ENCODE measurements at places on chromosomes 4 and X.
A peak's percentile ranks its signal among the peaks of the same experiment; 100 is the strongest.

GRCh38 chrX:151552743-151553142 lies 10.7 kb upstream of the PASD1 start:
- no peaks in the 10 kb centered on the region for H3K36me3 ChIP-seq
- no peak overlapping the region for H3K27ac ChIP-seq
- no peak overlapping the region for H3K4me3 ChIP-seq
- peaks cover 4% of the 10 kb centered on the region for H3K27me3 ChIP-seq

DNA sequence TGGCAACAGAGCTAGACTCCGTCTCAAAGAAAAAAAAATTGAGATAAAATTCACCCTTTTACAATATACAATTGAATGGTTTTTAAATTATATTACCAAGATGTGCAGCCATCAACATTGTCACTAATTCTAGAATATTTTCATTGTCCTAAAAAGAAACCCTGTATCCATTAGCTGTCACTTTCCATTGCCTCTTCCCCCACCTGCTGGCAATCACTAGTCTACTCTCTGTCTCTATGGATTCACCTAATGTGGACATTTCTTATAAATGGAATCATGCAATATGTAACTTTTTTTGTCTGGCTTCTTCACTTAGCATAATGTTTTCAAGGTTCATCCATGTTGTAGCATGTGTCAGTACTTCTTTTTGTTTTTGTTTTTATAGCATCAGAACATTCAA lies 20.8 kb downstream of the ABHD18 start:
- H3K4me3 ChIP-seq: no peak overlapping the region
- no peak overlapping the region for H3K27ac ChIP-seq
- peaks cover 21% of the 10 kb centered on the region for H3K36me3 ChIP-seq
- H3K4me1 ChIP-seq: no peaks in the 10 kb centered on the region
- no peaks in the 10 kb centered on the region for H3K27me3 ChIP-seq
- no peak for DNase-seq

DNA sequence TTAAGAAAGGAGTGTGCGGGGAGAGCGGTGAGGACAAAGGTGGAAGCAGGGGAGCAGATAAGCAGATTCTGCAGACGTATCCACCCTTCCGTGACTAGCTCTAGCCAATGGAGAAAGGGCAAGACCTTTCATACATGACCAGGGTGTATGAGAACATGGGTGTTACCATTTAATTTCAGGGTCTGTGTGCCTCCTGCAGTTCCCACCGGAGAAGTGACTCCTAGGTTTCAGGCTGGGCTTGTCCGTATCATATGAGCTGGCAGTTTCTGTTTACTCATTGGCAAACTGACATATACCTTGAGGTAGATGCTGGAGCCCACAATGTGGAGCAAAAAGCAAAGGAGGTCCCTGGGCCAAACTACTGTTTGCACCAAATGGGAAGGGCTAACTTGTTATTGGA lies 6.8 kb downstream of the RBM47 start:
- H3K4me3 ChIP-seq: no peak overlapping the region
- H3K27me3 ChIP-seq: peaks cover 10% of the 10 kb centered on the region
- peaks cover 46% of the 10 kb centered on the region for H3K4me1 ChIP-seq
- peaks cover 4% of the 10 kb centered on the region for H3K36me3 ChIP-seq
- no peak for DNase-seq

- H3K4me3 ChIP-seq: no peak overlapping the region
- peaks cover 7% of the 10 kb centered on the region for H3K36me3 ChIP-seq
- H3K27me3 ChIP-seq: no peaks in the 10 kb centered on the region
- H3K4me1 ChIP-seq: no peaks in the 10 kb centered on the region
- no peak overlapping the region for H3K27ac ChIP-seq
Observed at GRCh38 chr4:38752372-38752940, 30.3 kb downstream of the TLR10 start.

DNA sequence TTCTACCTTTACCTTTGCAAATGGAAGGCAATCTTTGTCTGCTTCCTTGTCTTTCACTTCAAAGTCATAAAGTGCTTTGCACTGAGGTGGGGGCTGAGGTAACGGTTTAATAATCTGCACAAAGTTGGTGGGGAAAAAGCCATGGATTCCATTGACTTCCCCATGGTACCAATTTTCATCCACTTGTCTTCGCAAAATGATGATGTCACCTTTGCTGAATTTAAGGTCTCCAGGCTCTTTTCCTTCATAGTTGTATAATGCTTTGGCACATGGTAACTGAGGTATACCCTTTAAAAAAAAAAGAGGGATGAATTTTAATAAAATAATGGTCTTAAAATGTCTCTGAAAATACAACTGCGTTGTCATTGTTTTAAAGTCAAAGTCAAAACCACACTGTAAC lies 114.4 kb downstream of the SH3RF1 start:
- no peaks in the 10 kb centered on the region for H3K36me3 ChIP-seq
- no peaks in the 10 kb centered on the region for H3K4me1 ChIP-seq
- no peak for DNase-seq
- H3K27ac ChIP-seq: no peak overlapping the region
- peaks cover 2% of the 10 kb centered on the region for H3K27me3 ChIP-seq
- H3K4me3 ChIP-seq: no peak overlapping the region

DNA sequence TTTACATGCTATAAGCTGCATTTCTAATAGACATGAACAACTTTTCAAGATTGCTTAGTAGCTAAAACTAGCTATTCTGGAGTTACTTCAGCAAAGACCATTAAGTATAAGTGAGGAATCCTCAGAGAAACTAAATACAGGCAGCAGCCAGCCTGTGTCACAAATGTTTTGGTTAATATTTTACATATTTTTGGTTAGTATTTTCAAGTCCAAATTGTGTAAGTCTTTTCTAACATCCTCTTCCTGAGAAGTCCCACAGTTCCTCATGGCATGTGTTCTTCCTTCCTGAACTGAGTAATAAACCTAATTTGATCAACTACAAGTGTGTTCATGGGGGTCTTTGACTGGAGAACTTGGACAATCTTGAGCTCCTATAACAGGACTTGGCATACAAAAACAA lies 42.4 kb upstream of the MCF2 start:
- H3K27ac ChIP-seq: no peak overlapping the region
- H3K4me3 ChIP-seq: no peak overlapping the region
- no peak for DNase-seq
- H3K27me3 ChIP-seq: no peaks in the 10 kb centered on the region

- no peak overlapping the region for H3K4me3 ChIP-seq
- peaks cover 2% of the 10 kb centered on the region for H3K27me3 ChIP-seq
- peak overlapping the region; percentile 57 for H3K27ac ChIP-seq
- H3K36me3 ChIP-seq: peaks cover 1% of the 10 kb centered on the region
Observed at GRCh38 chr4:3385711-3386420, 55.9 kb upstream of the HGFAC start.

DNA sequence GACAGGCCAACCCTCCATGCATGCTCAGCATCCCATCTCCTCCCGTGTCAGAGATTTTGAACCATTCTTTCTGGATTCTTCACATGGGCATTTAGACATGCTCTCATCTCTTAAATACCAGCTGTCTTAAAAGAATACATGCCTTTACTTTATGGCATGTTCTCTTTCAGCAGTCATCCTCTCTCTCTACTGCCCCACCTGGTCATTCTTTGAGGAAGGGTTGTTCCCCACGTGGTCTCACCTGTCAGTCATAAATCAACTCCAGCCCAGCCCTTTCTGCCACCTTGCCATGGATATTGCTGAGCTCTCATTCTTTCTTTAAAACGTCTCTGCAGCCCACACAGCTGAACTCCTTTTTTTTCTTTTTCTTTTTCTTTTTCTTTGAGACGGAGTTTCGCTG lies 111.3 kb downstream of the ARHGAP10 start:
- peaks cover 5% of the 10 kb centered on the region for H3K27me3 ChIP-seq
- no peak overlapping the region for H3K27ac ChIP-seq
- no peak overlapping the region for H3K4me3 ChIP-seq
- peaks cover 5% of the 10 kb centered on the region for H3K36me3 ChIP-seq
- DNase-seq: no peak
- no peaks in the 10 kb centered on the region for H3K4me1 ChIP-seq

DNA sequence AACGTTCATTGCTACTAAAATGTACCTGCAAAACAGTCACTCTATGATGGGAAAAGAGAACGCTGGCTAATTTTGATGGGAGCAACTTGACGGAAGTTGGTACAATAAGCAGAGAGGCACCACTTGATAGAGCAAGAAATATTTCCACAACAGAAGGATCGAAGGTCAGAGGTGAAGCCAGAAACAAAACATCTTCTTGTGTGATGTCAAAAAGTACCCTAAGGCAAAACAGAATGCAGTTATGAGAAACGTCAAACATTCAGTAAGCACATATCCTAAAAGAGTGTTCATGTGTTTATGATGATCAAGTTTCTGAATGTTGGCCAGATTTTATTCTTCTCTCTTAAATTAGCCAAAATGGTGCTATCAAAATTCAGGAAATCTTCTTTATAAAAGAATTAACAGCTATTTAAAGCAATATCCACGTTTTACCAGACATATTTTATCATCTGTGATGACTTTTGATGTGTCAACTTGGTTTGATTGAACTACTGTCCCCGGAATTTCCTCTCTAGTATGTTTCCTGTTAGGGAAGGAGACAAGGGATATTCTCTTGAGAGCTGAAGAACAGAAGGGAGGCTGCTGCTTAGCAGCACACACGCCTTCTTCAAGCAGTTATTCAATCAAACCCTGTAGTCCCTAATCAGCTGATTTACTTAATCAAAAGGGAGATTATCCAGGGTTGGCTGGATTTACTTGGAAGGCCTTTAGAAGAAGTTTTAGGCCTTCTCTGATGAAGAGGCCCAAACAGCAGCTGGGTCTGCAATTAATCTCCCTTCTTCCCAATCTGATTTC lies 15.7 kb downstream of the AASDH start:
- no peak for DNase-seq
- no peak overlapping the region for H3K27ac ChIP-seq
- peaks cover 25% of the 10 kb centered on the region for H3K36me3 ChIP-seq
- H3K4me1 ChIP-seq: no peaks in the 10 kb centered on the region

- H3K27me3 ChIP-seq: peaks cover 45% of the 10 kb centered on the region
- DNase-seq: no peak
- no peak overlapping the region for H3K4me3 ChIP-seq
- H3K27ac ChIP-seq: no peak overlapping the region
- H3K36me3 ChIP-seq: no peaks in the 10 kb centered on the region
Observed at GRCh38 chrX:153644356-153645125, 2.5 kb upstream of the DUSP9 start.

DNA sequence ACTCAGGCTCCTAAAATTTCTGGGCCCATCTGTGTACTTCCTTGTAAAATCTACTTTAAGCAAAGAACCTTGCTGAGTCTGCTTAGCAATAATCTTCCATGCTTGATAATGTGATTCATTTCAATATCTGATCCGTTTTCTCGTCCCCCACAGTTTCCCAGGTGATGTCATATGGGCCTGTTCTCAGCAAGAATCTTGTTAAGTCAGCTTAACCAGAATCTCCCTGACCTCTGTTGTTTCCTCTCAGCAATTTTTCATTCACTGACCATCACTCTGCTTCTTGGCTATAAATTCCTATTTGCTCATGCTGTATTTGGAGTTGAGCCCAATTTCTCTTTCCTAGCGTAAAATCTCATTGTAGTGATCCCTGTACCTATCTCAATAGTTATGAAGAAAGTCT lies 13.9 kb downstream of the CSN2 start:
- no peak overlapping the region for H3K27ac ChIP-seq
- H3K4me3 ChIP-seq: no peak overlapping the region
- no peak for DNase-seq

GRCh38 chrX:54483946-54484345 lies 12.1 kb downstream of the FGD1 start:
- DNase-seq: no peak
- no peaks in the 10 kb centered on the region for H3K4me1 ChIP-seq
- H3K27ac ChIP-seq: no peak overlapping the region
- no peaks in the 10 kb centered on the region for H3K27me3 ChIP-seq
- no peaks in the 10 kb centered on the region for H3K36me3 ChIP-seq

GRCh38 chrX:3715921-3716320 lies 2.5 kb upstream of the PRKX start:
- no peak for DNase-seq
- H3K36me3 ChIP-seq: peaks cover 8% of the 10 kb centered on the region
- no peak overlapping the region for H3K4me3 ChIP-seq

DNA sequence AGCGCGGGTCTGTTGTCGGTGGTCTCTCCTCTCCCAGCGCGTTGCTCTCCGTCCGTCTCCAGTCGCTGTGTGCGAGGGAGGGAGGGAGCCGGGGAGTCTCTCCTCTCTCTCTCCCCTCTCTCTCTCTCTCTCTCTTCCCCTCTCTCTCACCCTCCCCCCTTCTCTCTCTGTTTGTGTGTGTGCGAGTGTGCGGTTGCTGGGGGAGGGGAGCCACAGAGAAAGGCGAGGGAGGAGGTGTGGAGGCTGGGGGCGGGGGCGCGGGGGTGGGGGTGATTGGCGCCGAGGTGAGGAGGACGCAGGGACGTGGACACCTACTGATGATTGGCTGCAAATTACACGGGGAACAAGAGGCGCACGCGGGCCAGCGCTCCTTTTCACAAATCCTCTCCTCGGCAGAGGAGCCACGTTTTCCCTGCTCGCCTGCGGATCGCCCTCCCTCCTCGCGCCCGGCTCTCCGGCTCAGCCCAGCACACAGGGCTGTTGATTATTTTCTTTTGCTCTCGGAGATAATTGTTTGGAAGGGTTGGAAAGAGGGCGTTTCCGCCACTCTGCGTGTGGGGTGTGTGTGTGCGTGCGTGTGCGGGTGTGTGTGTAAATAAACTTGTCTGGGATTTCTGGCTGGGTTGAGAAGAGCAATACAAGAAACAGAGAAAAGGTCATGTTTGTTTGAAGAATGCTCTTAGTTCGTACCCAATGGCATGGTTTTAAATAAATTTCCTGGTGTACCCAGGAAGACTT lies at the start of gene CXXC4:
Gene CXXC4, minus strand, starts transcription at position 73 of the 738 bp plus-strand sequence. CDS start 3,092 bp downstream, outside the sequence.
- no peak within 1 kb of the TSS for H3K27ac ChIP-seq
- no peaks in the 10 kb centered on the region for H3K36me3 ChIP-seq
- H3K27me3 ChIP-seq: peaks cover 61% of the 10 kb centered on the region
- H3K4me3 ChIP-seq: no peak within 1 kb of the TSS
- peaks cover 16% of the 10 kb centered on the region for H3K4me1 ChIP-seq

DNA sequence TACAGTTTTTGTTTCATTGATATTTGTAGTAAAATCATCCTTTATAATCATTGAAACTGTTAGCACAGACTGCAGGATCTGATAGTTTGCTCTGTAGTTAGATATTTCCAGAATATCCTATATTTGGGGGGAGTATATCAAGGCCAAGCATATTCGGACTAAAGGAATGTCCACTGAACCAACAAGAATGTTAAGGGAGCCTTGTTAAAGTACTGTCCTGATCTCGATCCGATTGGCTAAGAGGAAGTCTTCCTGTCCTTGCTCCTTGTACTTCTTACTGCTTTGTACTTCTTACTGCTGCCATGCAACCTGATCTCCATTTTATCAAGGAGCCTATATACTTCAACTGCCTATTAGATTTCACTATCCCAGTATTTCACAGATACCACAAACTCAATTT lies 449.3 kb downstream of the RPA4 start:
- no peak for DNase-seq
- no peaks in the 10 kb centered on the region for H3K36me3 ChIP-seq
- H3K27ac ChIP-seq: no peak overlapping the region
- H3K27me3 ChIP-seq: no peaks in the 10 kb centered on the region
- no peaks in the 10 kb centered on the region for H3K4me1 ChIP-seq
- no peak overlapping the region for H3K4me3 ChIP-seq

DNA sequence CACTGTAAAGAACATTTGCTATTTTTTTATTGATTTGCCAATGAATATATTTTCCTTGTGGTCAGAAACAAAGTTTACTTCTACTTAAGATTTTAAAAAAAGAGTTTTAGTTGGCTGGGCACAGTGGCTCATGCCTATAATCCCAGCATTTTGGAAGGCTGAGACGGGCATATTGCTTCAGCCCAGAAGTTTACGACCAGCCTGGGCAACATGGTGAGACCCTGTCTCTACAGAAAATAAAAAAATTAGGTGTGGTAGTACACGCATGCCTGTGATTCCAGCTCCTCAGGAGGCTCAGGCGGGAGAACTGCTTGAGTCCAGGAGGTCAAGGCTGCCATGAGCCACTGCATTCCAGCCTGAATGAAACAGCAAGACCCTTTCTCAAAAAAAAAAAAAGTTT lies 36.8 kb downstream of the LRP2BP start:
- H3K4me3 ChIP-seq: no peak overlapping the region
- H3K27ac ChIP-seq: no peak overlapping the region
- H3K4me1 ChIP-seq: no peaks in the 10 kb centered on the region
- no peak for DNase-seq
- H3K27me3 ChIP-seq: no peaks in the 10 kb centered on the region
